ENCODE measurements at places on chromosomes 2 and 18. TPM values are rescaled to one million over a fixed set of nuclear protein-coding genes. Genes with fewer than 3 reads are reported as not detected.

SATB2 gene
- 3.9 TPM for total RNA-seq

ORC4 gene
- total RNA-seq, result 38.4 TPM

CASP8 gene
- total RNA-seq, result 26.5 TPM

RGPD4 gene
- 0.07 TPM for total RNA-seq

CD226 gene
- total RNA-seq, result 0.15 TPM

CCDC68 gene
- 5.8 TPM for total RNA-seq

CNGA3 gene
- 0.09 TPM for total RNA-seq

INO80D gene
- total RNA-seq, result 2.3 TPM

CRYGC gene
- not detected for total RNA-seq

TXNDC2 gene
- total RNA-seq, result 0.17 TPM

Data from A549 treated with dexamethasone at 1 μM for 4 hours (cell line).